ENCODE measurements at places on chromosomes 3 and 15.

DNA sequence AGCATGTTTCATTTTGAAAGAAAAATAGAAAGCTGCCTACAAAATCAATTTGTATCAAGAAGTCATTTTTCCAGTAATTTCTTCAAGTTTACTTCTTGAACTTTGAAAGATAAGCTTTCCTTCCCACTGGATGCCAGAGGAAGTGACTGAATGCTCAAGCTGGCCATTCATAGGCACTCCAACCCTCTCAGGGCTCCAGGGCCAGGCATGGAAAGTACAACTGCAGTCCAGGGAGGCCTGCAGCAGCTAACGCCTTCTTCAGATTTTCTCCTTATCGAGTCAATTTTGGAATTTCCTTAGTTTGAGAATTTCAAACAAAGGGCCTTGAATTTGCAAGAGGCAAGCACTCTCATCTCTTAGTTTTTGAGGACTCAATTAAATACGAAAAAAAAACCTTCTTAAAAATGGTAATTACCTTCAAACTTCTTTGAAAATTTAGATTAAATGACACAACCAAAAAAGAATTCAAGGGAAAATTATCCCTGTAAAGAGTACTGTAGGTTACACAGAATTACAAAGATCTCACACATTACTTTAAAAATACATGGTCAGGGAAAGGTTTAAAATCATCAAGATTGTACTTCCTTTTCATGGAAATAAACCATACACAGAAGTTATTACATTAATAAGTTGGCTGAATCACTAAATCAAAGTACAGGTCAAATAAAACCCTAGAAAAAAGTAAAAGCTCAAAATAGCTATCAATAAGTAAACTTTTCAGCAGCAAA is 2.5 kb downstream of the UBP1 start:
- DNase-seq: no peak

- DNase-seq: no peak
These were observed 2.0 kb downstream of the P4HTM start for GRCh38 chr3:48991851-48992545.

DNA sequence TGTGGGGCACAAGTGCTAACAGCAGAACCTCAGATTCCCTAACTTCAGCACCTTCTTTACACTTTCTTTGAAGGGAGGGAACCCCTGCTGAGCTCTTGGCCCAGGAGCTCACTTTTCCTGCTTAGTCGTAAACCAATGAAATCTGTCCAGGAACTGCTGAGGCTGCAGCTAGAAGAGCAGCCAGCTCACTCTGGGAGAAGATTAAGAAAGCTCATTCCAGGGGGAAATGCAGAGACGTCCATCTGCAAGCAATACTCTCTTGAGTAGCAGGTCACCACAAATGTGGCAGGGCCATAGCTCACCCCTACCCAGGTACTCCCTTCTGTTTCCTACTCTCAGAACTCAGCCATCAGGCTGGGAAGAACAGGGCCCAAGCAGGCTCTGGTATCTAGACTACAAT is 103.3 kb downstream of the WDR76 start:
- DNase-seq: no peak

DNA sequence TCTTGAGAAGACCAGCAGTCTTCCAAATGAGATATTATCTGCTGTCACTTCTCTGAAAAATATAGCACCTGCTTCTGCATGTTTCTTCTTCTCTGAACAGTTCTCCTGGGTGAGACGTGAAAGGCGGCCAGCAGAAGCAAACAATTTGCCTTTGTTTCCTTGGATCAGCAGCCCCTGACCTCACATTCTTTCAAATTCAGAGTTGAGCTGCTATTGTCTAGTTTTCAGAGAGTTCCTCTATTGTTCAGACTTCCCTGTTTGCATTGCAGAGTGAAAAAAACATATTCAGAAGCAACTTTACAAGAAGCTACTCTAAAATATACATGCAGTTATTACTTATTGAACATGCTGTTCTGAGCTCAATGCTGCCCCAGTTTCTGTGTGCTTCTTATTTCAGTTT is 653.6 kb downstream of the NAALADL2 start:
- DNase-seq: no peak

GRCh38 chr3:138594150-138594934 is at the start of gene CEP70:
Gene CEP70 (minus strand): TSS chr3:138594260. CDS start chr3:138572927, 21,333 bp downstream.
- no peak for DNase-seq

- DNase-seq: no peak
These were observed 477.6 kb upstream of the KCNMB2 start for GRCh38 chr3:178058629-178059028.

DNA sequence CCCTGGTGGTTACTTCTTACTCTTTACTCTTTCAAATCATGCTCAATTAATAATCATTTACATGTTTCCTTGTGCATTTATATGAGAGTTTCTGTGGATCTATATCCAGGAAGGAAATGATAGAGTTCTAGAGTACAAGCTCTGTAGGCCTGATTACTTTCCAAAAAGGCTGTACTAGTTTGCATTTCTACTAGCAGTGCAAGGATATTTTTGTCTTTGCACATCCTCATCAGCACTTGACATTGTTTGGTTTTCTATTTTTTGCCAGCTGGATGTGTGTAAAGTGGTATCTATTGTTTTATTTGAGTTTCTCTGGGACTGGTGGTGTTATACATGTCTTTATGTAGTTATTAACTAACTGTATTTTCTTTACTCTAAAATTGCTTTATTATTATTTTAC is 19.6 kb upstream of the SLC7A14 start:
- DNase-seq: no peak

DNA sequence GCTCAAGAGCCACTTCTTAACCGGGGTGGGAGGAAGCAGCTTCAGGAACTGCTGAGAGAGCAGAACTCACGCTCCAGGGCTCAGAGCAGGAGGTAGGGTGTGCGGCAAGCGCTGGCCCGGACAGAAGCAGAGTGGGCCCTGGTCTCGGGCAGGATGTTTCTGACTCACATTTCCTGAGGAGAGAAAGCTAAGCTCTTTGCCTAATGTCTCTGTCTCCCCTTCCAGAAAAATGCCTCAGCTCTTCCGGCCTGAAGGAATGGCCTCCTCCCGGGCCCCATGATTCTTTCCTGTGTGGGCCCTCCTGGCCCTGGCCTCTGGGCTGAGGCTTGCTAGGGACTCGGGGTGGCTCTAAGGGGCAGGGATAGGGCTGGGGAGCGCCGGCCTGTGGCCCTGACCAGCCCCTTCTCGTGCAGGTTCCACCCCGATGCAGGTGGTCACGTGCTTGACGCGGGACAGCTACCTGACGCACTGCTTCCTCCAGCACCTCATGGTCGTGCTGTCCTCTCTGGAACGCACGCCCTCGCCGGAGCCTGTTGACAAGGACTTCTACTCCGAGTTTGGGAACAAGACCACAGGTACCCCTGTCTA is 4.1 kb upstream of the STAB1 start:
- DNase-seq: no peak

Data from NCI-H2171 (cell line).